GM13977 (cell line): ENCODE measurements at places on chromosomes 3 and 15.

- DNase-seq: no peak
Measured at GRCh38 chr3:197963019-197963637, 3.1 kb downstream of the LMLN start.

GRCh38 chr3:140467104-140467577 lies 210.7 kb upstream of the TRIM42 start:
- DNase-seq: no peak

DNA sequence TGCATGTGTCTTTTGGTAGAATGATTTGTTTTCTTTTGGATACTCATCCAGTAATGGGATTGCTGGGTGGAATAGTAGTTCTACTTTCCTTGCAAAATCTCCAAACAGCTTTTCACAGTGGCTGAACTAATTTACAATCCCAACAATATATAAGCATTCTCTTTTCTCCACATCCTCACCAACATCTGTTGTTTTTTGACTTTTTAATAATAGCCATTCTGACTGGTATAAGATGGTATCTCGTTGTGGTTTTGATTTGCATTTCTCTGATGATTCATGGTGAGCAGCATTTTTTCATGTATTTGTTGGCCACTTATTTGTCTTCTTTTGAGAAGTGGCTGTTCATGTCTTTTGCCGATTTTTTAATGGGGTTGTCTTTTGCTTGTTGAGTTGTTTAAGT lies 55.8 kb downstream of the ST8SIA2 start:
- no peak for DNase-seq

DNA sequence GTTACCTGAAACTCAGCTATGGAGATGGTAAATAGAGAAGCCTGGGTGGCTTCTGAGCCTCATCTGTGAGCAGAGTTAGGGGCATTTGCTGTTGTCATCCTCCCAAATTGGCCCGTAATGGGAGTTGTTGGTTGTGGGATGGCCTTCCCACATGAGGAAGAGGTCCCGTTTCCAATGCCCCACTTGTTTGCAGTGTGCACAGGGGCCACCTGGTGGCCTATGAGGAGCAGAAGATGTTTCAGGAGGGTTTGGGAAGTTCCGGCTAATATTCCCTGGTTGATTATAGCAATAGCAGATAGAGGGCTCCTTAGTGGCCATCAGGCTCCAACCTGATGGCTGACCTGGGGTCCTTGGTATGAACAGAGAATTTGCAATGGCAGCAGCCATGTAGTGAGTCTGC lies 1546.5 kb downstream of the OTOL1 start:
- DNase-seq: no peak

GRCh38 chr3:33659856-33660434 lies 58.1 kb downstream of the CLASP2 start:
- DNase-seq: no peak

DNA sequence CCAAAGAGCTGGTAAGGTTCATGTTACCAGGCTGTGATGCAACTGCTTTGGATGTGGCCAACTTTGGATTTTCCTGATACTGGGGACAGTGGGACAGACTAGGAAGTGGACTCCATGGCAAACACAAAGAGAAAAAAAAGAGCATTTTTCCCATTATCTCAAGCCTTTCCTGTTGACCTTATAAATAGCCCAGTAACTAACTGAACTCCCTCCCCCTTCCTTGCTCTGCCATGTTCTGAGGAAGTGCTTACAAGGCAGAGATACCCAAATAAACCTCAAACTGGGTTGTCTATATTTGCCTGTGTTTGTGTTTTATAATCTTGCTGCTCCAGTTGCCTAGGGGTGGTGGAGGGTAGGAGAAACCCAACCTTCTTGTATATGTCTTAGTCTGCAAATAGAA lies 27.3 kb upstream of the SLC9A9 start:
- no peak for DNase-seq

DNA sequence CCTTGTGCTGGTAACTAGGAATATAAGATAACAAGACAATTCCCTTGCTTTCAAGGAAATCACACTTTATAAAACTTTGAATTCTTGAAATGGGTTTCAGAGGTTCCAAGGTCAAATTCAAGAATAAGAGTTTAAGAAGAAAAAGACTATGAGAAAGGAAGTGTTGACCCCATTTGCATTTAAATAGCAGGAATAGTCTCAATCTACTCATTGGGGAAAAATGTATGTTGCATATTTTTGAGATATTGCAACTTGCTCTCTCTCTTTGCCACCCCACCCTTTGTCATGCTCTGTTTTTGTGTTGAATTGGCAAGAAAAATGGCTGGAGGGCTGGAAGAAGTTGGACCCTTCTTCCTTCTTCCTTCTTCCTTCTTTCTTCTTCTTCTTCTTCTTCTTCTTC lies 699.2 kb downstream of the TUSC7 start:
- no peak for DNase-seq

GRCh38 chr3:133505813-133506212 lies 67.7 kb upstream of the CDV3 start:
- DNase-seq: no peak

DNA sequence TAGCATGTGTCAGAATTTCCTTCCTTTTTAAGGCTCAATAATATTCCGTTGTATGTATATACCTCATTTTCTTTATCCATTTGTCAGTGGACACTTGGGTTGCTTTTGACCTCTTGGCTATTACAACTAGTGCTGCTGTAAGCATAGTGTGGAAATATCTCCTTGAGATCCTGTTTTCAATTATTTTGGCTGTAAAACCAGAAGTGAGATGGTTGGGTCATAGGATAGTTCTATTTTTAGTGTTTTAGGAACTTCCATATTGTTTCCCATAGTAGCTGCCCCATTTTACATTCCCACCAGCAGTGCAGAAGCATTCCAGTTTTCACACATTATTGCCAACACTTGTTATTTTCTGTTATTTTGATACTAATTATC lies 70.4 kb upstream of the C15orf39 start:
- no peak for DNase-seq

- no peak for DNase-seq
Measured at GRCh38 chr3:158057666-158058065, 48.6 kb downstream of the SHOX2 start.

GRCh38 chr3:96977671-96978070 lies 163.3 kb downstream of the EPHA6 start:
- DNase-seq: no peak

DNA sequence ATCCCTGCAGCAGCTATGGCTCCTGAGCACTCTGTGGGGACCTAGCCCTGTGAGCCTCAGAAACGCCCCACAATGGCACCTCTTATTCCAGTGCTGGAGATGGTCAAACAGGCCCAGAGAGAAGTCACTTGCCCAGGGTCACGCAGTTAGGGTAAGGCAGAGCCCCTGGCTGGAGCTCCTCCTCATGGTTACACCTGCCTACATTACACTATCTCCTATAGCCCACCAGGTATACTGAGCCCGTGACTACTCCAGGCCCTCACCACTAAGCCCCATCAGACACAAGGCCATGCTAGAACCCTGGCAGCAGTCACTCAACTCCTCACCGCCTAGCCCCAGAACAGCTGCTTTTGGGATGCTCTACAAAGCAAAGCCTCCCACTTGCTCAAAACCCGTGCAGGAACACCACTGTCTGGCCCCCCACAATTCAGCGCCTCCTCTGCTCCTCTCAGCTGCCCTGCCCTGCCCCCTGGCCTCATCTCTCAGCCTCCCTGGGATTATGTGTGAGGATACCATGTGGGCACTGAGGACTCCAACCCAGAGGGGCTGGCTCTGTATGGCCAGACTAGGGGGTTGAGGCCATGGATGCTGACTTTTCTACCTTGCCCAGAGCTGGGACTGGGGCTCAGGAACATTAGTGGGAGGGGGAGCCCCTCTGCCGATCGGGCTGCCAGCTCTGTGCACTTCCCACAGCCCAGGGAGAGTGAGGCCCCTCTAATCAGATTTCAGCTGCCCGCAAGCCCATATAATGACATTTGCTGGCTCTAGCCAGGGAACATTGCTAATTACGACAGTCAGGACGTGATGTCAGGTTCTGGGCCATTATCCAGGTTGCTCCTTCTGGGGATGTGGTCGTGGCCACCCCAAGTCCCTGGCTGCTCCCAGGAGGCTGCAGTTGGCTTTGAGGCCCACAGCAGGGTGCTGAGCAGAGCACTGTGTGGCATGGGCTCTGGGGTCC lies 4.0 kb downstream of the NT5DC2 start:
- no peak for DNase-seq

GRCh38 chr3:34886443-34886842 lies 752.9 kb upstream of the ARPP21 start:
- no peak for DNase-seq

GRCh38 chr3:168534761-168535160 lies 439.0 kb upstream of the GOLIM4 start:
- no peak for DNase-seq

DNA sequence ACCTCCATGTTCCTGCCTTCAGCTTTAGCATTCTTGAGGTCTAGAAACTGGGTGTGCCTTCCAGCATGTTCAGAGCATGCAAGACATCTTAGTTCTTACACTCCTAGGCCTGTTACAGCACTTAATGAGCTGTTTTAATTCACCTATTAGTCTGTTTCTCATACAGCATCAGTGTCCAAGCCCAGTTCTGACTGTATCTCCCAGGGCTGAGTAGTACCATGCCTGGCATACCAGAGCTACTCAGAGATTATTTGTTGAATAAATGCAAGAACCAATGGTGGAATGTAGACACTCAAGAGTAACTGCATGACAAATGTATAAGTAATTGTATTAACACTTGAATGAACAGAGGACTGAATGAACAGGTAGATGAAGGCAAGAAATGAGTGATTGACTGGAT lies 61.8 kb upstream of the SCN5A start:
- DNase-seq: no peak

DNA sequence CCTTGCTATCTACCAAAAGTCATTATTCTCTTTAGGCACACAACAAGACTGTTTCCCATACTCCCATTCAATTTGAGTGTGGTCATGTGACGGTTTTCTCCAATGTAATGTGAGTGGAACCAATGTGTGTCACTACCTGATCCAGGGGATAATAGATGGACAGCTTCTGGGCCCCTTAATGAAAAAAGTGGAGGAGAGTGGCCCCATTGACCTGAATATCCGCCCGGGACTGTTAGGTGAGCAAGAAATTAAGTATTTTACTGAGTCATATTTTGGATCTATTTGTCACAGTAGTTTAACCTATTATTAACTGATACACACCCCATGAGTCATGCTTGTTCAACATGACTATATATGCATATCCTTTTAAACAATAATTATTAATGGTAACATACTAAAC lies 15.1 kb upstream of the ARID3B start:
- DNase-seq: no peak

GRCh38 chr15:54560417-54560816 lies 582.2 kb downstream of the UNC13C start:
- no peak for DNase-seq

GRCh38 chr3:32454111-32454510 lies 48.5 kb downstream of the CMTM6 start:
- DNase-seq: no peak

GRCh38 chr3:166478356-166478755 lies 641.1 kb upstream of the BCHE start:
- DNase-seq: no peak

- no peak for DNase-seq
Measured at GRCh38 chr3:171401432-171401831, 58.8 kb downstream of the TNIK start.

GRCh38 chr3:87437765-87438164 lies 161.4 kb upstream of the POU1F1 start:
- no peak for DNase-seq

DNA sequence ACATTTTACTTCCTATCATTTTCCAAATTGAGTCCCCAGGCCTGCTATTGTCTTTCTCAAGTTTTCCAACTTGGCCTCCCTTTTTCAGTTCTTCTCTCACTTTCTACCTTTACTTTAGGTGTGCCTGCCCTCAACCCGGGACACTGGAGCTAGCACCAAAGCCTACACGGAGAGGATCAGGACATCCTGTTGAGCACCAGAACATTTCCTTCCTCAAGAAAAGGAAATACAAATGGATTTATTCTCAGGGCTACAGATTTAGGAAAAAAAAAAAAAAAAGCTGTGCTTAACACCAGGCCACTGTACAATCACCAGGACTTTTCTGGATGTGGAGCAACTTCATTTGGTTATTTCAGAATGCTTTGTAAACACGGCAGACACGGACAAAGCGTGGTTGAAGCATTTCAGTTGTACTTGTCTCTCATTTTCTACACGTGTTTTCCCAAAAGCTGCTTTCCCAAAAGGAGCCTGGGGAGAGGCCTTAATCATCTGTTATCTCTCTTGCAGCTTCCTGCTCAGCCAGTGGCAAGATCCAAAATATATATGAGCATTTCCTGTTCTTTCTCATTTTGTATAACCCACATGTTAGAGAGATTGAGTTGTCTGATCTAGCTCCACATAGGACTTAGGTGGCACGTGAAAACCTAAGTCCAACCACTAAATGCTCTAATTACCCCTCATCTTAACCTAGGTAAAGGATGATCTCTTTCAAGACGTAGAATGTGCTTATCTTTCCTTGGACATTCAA lies 15.5 kb upstream of the ATP1B3 start:
- DNase-seq: no peak

DNA sequence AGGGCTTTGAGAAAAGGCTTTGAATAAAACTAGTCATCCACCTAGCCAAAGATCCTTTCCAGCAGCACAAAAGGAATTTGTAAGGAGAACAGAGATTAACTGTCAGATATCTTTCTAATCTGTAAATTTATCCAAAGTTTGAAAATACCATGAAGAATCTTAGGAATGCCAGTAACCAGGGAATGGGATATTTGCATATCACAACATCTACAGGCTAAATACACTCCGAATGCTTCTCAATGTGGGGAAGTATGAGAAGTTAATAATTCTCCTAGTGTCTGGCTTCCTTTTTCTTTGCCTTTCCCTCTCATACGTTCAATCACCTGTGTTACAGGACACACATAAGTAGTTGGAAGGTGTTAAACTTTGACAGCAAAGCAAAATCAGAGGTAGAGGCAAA lies 7.8 kb downstream of the ANAPC13 start:
- no peak for DNase-seq

- DNase-seq: no peak
Measured at GRCh38 chr15:38201714-38202113, 50.9 kb upstream of the SPRED1 start.

- DNase-seq: peak; percentile 27
Measured at GRCh38 chr3:33636125-33636850, 81.8 kb downstream of the CLASP2 start.

DNA sequence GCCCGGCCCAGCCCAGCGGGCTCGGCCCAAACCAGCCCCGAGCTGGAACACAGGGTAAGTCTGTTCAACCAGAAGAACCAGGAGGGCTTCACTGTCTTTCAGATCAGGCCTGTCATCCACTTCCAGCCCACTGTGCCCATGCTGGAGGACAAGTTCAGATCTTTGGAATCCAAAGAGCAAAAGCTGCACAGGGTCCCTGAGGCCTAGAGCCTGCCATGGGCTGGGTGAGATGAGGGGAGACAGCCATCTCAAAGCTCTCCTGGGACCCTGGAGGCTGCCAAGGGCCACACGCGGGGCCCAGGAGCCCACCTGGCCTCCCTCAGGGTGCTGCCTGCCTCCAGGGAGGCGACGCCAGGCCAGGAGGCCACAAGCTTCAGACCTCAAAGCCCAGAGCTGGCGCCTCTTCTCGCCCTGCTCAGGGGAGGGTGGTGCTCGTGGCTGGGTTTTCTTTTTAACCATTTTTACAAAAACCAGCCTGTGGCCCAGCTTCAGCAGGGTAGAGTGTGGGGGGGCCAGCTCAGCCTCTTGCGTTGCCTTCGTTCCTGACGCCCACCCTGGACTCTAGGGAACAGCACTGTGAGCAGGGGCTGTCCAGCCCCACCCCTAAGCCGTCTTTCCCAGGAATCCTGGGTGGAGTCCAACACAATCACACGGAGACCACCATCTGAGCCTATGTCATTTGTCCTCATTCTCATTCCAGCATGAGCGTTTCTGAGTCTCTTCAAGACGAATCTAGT lies 107.0 kb downstream of the ETFA start:
- DNase-seq: no peak
